CD4-positive, alpha-beta T cell treated with Interleukin-21 for 1 hour (primary cell): ENCODE measurements at places on chromosomes 4 and X.

DNA sequence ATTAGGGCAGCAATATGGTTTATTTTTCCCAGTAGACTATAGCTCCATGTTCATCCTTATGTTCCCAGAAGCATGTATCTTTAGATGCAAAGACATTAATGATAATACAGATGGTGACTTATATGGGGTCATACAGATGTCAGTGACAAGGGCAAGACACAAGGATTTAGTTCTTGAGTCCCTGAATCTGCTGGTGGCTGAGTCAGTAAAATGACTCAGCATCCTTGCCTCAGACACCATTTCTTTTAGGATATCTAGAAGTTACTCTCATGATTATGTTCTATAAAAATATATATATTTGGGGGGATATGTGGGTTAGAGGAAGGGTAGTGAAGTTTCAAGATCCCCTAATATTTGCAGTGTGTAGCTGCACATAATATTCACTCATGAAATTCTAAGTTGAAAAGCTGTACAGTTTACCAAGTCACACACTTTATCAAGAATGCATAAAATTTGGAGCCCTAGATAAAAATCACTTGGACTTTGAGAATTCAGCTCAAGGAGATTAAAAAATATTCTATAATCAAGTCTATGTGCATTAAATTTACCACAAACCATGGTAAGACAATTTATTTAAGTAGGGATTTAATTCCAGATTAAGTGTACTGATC is 101.9 kb downstream of the LNX1 start:
- no peak for DNase-seq

DNA sequence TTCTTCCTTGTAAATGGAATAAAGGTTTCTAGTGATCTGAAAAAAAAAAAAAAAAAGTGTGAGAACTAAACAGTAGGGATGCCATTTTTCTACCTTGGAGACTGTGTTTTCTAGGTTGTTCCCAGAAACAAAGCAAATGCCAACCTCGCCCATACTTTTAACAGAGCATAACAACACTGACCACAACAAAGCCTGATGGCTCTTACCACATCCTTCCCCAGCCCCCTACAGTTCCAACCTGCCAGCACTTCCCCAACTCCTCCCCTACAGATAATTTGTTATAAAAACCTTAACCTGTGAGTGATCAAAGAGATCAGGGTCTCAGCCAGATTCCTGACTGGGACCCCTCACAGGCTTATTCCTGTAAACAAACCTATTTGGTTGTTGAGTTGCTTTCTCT is 940.0 kb downstream of the SH3BGRL start:
- peak; percentile 59 for DNase-seq

GRCh38 chrX:20666331-20666730 is 399.6 kb upstream of the RPS6KA3 start:
- DNase-seq, result no peak

DNA sequence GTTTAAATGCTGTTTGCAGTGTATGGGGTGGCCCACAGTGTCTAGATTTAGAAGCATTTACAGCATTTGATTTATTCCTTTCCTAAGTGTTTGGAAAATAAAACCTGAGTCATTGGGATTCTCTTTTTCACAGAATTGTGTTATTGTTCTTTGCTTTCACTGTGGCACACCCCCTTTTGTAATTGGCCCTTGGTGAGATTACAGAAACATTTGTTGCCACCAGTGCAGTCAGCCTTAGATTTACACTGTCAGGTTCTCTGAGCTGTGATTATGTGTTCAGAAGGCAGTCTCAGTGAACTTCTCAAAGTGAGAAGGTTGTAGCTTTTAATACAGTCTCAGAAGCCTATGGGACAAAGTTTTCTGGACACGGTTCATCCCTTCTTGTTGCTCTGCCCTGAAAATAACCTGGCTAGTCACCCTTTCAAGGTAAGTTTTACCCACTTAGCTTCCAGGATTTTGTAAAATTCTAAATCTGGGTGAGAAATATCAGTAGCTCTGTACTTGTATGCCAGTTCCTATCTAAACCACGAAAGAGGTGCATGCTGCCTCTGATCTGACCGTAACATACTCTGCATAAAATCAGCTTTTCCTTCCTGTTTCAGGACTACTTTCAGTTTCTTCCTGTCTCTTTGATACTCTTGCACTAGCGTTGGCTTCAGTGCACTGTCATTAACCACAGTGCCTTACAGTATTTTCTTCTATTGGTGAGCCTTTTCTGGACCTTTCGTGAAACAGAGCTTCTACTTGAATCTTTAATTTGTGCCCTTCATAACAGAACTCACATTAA is 12.6 kb downstream of the RUFY3 start:
- DNase-seq, result peak; percentile 73

GRCh38 chr4:186104890-186105646 is 564 bp downstream of the FAM149A start:
- DNase-seq, result no peak

DNA sequence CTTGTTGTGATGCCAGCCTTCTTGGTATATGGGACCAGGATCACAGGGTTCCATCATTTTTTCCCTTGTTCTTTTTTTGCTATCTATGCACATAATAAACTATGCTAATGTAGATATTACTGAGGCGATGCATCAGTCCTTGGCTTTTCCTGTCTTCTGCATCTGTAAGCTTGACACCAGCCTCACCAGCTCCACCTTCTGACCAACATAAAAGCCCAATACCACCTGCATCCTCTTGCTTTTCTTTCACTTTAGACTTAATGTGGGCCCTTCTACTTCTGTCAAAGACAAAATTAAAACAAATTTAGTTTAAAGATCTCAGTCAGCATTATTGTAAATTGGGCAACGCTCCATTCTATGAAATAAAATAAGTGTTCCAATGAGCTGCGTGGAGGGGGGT is 1718.8 kb upstream of the PCDH10 start:
- no peak for DNase-seq

DNA sequence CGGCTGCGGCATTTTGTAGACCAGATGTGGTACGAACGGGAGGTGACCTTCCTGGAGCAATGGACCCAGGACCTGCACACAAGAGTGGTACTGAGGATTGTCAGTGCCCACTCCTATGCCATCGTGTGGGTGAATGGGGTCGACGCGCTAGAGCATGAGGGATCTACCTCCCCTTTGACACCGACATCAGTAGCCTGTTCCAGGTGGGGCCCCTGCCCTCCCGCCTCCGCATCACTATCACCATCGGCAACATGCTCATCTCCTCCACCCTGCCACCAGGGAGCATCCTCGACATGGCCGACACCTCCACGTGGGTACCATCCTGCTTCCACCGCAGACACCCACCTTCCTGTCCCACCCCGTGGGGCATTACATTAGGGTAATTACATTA is 46.2 kb downstream of the SMARCA5 start:
- DNase-seq, result peak; percentile 36

DNA sequence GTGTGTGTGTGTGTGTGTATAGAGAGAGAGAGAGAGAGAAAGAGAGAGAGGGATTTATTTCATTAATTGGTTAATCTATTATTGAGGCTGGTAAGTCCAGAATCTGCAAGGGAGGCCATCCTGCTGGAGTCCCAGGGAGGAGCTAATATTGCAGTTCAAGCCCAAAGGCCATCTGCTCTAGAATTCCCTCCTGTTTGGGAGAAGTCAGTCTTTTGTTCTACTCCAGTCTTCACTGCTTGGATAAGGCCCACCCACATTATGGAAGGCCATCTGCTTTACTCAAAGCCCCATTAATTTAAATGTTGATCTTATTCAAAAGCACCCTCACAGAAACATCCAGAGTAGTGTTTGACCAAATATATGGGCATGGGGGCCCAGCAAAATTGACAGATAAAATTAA is 317.5 kb upstream of the RASGEF1B start:
- DNase-seq, result no peak
